ENCODE measurements at places on chromosomes 13 and 19. TPM values are rescaled to one million over a fixed set of nuclear protein-coding genes. Genes with fewer than 3 reads are reported as not detected.

CLEC17A gene
- total RNA-seq = not detected

NAPSA gene
- total RNA-seq = 0.41 TPM

SOX1 gene
- not detected for total RNA-seq

MYO9B gene
- total RNA-seq = 48.6 TPM

WDR88 gene
- not detected for total RNA-seq

EIF3K gene
- 286 TPM for total RNA-seq

CAMSAP3 gene
- 7.5 TPM for total RNA-seq

MBOAT7 gene
- 71.4 TPM for total RNA-seq

SHISA7 gene
- not detected for total RNA-seq
